ENCODE measurements at places on chromosomes 2 and 18.

- no peak for DNase-seq
Measured at GRCh38 chr2:178246696-178247095, 52.4 kb downstream of the OSBPL6 start.

- DNase-seq, result no peak
Measured at GRCh38 chr2:26883956-26884355, 36.0 kb downstream of the DPYSL5 start.

DNA sequence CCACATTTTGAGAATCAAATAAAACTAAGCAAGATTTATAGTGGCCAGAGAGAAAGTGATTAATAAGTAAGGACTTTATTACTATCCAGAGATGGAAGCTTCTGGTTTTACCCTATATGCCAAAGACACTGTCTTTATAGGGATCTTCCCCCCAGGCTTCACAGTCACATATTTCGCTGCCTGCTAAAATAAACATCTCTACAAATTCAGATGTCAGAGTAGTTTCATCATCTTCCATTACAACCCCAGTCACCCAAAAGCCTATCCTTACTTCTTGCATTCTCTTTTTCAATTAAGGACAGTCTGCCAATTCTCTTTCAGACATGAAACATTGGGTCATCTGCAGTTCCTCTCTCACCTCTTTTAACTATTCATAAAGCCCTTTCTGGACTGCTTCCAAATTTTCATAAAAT, 28.3 kb downstream of the CREB1 start:
- DNase-seq, result no peak

DNA sequence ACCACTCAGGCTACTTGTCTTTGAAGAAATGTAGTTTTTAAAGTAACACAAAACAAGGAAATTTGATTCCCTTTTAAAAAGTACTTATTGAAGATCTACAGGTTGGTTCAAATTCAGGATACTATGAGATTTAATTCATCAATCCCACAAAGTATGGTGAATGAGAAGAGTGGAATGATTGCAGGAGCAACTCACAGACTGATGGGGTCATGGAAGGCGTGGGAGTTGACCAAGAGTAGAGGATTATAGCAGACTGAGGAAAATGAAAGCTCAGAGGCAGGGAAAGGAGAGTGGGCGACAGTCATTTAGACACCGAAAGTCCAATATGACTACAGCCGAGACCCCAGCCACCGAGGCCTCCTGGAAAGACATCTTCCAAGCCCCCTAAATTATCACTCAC, 12.5 kb upstream of the DAPL1 start:
- no peak for DNase-seq

DNA sequence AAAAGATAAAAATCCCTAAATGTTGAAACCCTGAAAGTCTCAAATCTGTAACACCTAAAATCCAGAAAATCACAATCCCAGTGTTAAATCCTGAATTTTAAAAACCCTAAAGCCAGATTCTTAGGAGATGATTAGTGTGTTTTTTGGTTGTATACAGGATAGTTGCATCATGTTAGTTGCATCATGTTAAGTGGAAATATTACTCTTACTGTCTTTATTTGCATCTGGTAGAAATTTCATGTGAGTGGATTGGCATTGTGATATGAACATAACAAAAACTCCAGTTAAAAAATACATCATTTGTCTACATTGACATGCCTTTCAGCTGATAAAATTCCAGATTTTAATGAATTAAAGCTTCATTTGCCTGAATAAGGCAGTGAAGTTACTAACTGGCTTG, 683.1 kb upstream of the ACVR2A start:
- DNase-seq, result no peak

DNA sequence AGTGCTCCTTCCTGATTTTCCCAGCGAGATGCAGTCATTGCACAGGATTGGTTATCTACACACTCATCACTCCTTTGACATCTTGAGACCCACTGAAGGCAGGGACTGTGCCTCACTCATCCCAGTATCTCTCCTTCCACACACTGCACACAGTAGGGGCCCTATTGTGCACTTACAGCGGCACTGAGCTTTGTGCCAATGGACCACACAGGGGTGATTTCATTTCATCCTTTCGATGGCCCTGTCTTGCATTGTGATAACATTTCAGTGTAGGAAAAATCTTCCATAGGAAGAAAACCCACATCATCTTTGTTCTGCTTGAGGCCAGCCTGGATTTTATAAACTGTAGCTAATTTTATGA, 11.0 kb upstream of the LRRFIP1 start:
- DNase-seq, result no peak

GRCh38 chr2:133885847-133886246, 317.6 kb upstream of the NCKAP5 start:
- DNase-seq, result no peak

DNA sequence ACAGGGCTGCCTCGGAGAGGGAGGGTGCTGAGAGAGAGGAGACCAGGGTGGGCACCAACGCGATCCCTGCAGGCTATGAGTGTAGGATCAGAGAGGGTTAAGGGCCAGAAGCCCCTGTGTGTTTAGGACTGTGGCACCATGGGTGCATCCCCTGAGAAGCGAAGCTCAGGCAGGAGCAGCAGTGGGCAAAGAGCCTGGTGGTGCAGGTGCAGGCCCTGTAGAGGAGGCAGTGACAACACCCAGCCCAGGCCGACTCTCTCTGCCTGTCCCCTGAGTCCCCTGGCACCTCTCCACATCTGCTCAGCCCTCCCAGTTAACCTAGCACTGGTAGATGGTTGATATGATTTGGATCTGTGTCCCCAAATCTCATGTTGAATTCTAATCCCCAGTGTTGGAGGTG, 139.8 kb downstream of the RNF152 start:
- DNase-seq, result no peak

- DNase-seq, result no peak
Measured at GRCh38 chr2:66574701-66575624, 140.0 kb downstream of the MEIS1 start.

- DNase-seq, result no peak
Measured at GRCh38 chr2:231037731-231038482, 584 bp downstream of the C2orf72 start.

DNA sequence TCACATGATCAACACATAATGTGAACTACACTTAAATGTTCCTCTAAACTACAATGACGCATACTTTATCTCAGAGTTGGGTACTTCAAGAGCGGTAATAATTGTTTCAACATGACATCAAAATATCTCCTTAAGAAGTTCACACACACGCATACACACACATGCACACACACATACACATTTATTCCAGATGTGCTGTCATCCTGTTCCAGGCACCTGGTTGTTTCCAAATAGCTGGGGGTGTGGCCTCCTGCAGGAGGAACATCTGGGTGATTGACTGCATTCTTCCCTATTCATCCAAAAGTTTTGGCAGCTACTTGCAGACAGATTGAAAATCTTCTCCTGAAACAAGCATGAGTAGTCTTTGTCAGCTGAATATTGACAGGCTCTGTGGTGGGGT, 37.9 kb upstream of the PIK3C3 start:
- no peak for DNase-seq

DNA sequence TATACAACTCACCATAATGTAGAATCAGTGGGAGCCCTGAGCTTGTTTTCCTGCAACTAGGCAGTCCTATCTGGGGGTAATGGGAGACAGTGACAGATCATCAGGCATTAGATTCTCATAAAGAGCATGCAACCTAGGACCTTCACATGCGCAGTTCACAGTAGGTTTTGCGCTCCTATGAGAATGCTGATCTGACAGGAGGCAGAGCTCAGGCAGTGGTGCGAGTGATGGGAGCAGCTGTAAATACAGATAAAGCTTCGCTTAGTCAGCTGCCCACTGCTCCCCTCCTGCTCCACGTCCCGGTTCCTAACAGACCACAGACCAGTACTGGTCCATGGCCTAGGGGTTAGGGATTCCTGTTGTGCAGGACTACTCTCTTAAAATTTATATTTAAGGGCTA, 255.3 kb upstream of the POU3F3 start:
- DNase-seq, result no peak

DNA sequence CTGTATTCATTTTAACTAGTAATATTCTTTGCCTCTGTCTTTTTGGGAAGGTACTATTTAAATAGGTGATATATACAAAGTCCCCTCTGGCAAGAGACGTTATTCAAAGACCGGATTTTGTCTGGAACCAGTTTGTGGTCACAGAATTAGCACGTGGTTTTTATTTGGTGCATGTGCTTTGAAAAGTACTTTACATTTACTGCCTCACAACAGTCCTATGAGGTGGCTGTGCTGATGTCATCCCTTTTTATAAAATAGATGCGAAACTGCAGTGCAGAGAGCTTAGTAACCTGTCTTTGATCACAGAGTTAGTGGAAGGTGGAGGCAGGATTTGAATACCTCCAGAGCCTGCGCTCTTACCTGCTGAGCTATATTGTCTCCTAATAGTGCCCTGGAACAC, 4.0 kb downstream of the LPIN1 start:
- DNase-seq, result no peak

DNA sequence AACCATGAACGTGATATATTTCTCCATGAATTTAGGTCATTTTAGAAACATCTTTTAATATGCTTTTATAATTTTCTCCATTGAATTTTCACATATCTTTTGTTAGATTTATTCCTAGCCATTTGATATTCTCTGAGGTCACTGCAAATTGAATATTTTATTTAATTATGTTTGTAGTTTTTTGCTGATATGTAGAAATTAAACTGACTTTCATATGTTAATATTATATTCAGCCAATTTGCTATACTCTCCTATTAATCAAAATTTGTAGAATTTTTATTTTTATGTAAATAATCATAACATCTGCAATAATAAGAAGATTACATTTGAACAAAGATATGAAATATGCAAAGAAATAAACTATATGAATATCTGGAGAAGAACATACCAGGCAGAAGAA, 46.9 kb downstream of the RMDN2 start:
- DNase-seq, result no peak

- DNase-seq, result no peak
Measured at GRCh38 chr2:217709478-217710210, 293.2 kb downstream of the TNS1 start.

DNA sequence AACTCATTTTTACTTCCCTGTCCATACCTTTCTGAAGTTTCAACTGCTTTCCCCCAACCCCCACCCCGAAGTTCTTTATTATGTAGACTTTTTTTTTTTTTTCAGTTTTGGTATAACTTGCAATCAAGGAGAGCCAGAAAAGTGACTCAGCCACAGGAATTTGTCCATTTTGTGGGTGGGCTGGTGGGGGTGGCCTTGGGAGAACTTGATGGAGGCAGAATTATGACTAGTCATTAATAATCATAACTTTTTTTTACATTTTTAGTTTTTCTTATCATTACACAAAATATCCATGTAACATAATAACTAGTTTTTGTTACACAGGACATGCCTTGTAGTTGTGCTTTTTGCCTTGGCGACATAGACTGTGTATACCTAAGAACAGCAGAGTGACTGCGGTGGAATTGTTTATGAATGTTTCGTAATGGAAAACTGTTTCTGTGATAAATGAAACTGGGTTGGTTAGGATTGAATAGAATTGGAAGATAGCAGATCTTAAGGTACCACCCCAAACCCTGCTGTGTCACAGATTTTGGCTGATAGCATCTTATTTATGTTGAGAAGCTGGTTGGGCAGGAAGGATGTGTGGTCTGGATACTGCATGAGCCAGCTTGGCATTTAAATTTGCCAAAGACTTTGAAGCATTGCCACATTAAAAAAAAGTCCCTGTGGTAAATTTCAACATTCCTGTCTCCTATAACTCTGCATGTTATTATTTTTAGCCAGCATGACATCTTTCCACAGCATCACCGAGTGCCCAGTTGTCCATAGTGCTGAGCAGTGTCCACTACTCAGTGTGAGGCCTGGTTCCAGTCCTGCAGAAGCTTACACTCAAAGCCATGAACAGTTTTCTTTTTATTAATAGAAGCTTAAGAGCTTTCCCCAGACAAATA, 30.7 kb downstream of the LYPD6B start:
- DNase-seq, result no peak

DNA sequence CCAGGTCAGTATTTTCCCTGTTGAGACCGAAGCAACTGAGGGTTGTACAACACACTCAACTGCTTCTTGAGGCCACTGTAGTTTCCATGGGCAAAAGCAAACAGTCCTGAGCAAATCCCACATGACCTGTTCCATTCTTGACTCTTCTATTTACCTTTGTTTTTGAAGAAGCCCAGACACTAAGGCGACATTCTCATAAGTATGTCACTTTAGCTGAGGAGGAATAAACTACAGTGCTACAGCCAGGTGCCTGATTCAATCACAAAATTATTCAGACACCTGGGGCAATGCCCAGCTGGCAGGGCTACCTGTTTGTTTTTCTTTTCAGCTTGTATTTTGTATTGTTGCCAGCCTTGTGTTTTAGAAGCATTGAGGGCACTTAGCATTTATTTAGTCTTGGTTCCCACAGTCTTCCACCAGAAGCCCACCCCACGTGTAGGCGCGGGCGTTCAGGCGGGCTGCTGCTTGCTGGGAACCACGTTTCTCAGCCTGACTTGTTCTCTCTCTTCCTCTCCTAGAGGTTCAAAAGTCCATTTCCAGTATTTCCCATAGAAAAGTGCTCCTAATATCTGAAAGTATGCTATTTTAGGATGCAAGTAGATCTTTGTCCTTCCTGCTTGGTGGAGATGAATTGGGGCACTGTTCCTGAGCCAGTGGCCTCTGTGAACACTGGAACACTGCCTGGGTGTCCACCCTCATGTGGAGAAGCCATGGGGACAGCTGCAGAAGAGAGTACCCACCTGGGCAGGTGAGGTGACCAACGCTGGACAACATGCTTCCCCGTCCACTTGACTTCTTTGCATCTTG, 99.0 kb upstream of the COPS8 start:
- no peak for DNase-seq

DNA sequence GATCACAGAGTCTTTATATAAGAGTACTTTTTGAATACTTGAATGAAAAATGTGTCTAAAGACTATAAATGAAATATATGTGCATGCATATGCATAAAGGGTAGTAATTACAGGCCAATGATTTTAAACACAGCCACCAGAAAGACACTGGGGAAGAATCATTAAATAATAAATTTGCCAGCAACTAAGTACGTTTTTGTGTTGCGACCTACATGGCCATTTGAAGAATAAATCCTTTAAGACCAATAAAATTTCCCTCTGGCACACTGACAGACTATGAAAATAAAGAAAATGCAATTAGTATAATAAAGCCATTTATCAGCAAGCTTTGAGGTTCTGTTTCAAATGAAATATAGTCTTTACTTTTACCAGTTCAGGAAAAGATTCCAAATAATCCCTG, 1413.3 kb downstream of the LRP1B start:
- no peak for DNase-seq

GRCh38 chr2:74327627-74328026, 15.6 kb downstream of the SLC4A5 start:
- no peak for DNase-seq

GRCh38 chr2:123609077-123609476, 416.0 kb upstream of the CNTNAP5 start:
- DNase-seq, result no peak

DNA sequence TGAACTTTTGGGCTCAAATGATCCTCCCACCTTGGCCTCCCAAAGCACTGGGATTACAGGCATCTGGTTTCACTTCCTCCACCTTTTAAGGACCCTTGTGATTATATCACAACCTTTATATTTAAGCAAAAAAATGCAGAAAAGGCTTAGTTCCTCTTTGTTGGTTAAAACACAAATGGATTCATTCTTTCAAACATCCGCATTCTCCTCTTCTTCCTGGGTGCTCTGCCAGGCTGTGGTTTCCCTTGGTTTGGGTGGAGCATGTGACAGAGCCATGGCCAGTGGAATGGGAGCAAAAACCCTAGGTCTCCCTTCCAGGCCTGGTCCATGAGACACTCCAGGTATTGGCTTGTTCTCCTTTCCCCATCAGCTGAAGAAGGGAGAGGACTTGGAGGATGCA, 9.9 kb upstream of the SLC66A3 start:
- DNase-seq, result no peak

Measured in GM19239 (cell line).